ENCODE measurements at places on chromosomes 1 and 21. TPM values are rescaled to one million over a fixed set of nuclear protein-coding genes. Genes with fewer than 3 reads are reported as not detected.

DNA sequence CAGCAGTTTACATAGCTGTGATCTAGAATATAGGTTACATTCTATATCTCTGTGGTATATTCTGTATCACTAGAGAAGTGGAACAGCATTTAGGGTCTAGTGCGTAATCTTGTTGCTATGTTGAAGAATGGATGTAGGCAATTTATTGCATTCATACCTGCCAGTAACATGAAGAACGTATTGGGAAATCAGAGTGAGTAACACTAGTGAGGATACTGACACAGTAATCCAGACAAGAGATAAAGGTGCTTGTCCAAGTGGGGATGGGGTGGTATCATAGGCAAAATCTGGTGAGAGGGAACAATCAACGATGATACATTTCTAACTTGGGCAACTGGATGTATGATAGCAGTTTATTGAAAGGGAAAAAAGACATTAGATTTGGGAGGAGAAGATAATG is 9.8 kb downstream of the PPP2R5A start:
- no peak for DNase-seq

The CD101 gene
- 1.7 TPM for total RNA-seq

The LRRN2 gene
- 2.3 TPM for total RNA-seq

- DNase-seq, result no peak
These were observed 376.5 kb upstream of the DAB1 start for GRCh38 chr1:57800376-57800775.

DNA sequence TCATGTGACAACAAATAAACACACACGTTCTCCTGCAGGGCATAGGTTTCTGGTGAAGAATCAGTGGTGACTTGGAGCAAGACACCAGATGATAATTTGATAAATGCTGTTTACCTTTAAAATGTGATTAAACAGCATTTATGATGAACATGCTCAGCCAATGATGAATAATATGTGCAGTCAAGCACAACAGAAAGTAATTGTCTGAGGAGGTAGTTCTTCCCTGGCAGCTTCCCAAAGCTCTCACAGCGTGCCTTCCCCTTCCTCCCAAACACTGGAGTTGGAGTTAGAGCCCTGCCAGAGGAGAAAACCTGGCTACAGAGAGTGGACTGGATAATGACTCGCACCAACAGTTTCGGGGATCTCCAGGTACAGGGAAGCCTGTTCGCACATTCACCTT is 463.5 kb downstream of the SMYD3 start:
- no peak for DNase-seq

The FCRLA gene
- total RNA-seq, result not detected

GRCh38 chr1:237736372-237737029 is 154.2 kb downstream of the ZP4 start:
- peak; percentile 61 for DNase-seq

The SLFNL1 gene
- total RNA-seq, result 0.73 TPM

DNA sequence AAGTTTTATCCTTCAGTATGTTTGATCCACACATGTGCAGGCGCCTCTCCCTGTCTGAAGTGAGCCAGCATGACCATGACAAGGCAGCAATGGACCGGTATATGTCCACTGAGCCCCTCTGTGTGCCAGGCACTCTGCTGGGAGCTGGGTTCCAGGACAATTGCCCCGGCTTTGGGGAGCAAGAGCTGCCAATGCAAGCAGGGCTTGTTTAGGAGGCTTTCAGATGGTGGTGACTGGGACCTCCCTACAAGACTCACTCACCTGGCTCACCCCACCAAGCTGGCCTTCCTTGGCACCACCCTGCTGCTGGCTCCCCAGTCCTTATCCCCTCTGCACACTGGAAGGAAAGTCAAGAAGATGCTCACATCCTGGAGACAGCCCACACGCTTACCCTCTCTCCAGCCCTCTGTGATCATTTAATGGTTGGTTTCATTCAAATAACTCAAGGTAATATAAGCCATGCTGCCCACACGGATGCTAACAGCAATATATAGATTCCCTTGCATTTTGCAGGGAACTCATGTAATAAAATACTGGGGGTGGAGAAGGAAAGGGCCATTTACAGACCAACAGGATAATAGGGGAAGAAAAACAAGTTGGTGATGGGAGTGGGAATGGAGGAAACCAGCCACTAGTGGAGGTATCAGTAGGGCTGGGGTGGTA is 23.6 kb downstream of the KCND3 start:
- DNase-seq, result no peak

GRCh38 chr1:34398241-34398915 is 221.7 kb downstream of the C1orf94 start:
- no peak for DNase-seq

GRCh38 chr21:26798856-26799751 is 46.1 kb downstream of the ADAMTS1 start:
- peak; percentile 63 for DNase-seq

The ACADM gene
- 56.9 TPM for total RNA-seq

DNA sequence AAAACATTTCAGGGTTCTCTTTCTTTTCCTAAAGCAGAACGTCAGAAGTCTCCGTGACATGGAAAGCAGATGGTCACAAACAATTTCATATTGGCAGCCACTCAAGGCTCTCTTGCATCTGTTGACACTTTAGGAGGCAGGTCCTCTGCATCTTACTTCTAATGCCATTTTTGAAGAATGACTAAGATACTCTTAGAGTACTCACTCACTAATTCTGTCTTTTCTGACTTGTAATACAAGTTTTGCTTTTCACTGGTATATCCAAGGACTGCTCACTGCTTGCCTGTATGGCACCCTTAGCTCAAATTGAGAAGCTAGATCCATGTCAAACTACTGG is 68.3 kb downstream of the PRRX1 start:
- DNase-seq, result no peak

GRCh38 chr1:25562101-25562927 is 18.9 kb downstream of the LDLRAP1 start:
- DNase-seq, result peak; percentile 88

DNA sequence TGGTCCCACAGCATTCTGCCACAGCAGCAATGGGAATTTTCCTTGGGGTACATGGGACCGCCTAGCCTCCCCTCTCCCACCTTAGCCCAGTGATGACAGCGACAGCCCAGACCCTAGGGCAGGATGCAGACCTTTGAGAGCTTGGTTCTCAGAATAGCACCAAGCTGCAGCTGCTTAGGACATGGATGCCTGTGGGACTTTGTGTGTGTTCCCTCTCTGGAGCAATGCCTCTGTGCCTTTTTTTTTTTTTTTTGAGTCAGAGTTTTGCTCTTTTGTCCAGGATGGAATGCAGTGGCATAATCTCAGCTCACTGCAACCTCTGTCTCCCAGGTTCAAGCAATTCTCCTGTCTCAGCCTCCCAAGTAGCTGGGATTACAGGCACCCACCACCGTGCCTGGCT is 44.2 kb upstream of the AK4 start:
- no peak for DNase-seq

The NBPF4 gene
- not detected for total RNA-seq

GRCh38 chr1:27489501-27489972 is 430 bp downstream of the WASF2 start:
- no peak for DNase-seq

GRCh38 chr1:93614541-93614940 is 67.1 kb downstream of the BCAR3 start:
- peak; percentile 55 for DNase-seq

The ZNF593OS gene
- not detected for total RNA-seq

DNA sequence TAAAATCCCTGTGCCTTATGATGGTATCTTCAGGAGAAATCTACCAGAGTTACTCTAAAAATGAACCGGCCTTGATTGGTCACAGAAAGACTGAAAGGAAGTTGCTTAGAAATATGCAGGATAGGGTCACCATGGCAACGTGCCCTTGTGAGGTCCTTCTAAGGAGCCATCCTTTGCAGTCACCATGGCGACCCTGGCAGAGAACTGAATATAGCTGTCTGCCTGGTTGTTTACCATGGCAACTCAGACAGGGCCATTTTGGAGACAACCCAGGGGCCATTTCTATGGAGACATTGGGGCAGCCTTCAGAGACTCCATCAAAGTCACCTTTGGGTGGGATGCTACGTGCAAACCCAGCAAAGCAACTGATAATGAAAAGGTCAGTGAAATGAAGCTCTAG is 43.0 kb downstream of the SNX7 start:
- no peak for DNase-seq

The ADIPOR1 gene
- 46.1 TPM for total RNA-seq

GRCh38 chr1:205044741-205045140 is 1.7 kb downstream of the CNTN2 start:
- no peak for DNase-seq

- peak; percentile 87 for DNase-seq
These were observed at the start of gene PLPP3 for GRCh38 chr1:56578963-56579875. TSS of gene PLPP3 (minus strand) at chr1:56579563. CDS start at chr1:56579016, 547 bp downstream.

The NAV1 gene
- total RNA-seq, result 18.0 TPM

- DNase-seq, result no peak
These were observed 36.6 kb downstream of the GATAD2B start for GRCh38 chr1:153886127-153886526.

DNA sequence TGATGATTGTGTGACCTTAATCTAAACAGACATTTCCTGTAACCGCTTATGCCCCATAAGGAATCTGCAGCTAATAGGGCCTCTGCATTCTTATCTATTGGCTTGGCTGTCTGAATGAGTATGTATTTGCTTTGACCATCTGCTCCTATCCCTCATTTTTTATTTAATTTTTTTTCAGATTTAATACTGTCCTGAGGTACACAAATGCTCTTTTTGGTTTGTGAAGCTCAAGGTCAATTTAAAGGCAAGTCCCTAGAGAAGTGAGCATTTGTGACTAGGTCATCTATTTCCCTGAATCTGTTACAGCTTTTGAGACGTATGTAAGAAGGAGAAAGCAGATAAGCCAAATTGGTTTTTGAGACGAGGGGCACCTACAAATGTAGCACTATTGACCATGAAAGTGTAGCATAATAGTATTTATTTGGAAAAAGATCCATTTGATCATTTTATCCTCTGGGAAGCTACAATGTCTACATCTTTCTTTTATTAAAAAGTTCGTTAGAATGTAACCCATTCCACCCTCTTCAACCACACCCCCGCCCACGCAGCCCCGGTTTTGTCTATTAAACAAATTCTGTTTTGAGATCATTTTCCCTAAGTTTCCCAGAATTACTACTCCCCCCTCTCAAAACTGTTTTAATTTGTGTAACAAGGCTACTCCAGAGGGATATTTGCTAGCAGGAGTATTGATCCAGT is 69.2 kb upstream of the HSPA13 start:
- DNase-seq, result peak; percentile 3

GRCh38 chr1:37151789-37152188 is 117.5 kb upstream of the GRIK3 start:
- no peak for DNase-seq

DNA sequence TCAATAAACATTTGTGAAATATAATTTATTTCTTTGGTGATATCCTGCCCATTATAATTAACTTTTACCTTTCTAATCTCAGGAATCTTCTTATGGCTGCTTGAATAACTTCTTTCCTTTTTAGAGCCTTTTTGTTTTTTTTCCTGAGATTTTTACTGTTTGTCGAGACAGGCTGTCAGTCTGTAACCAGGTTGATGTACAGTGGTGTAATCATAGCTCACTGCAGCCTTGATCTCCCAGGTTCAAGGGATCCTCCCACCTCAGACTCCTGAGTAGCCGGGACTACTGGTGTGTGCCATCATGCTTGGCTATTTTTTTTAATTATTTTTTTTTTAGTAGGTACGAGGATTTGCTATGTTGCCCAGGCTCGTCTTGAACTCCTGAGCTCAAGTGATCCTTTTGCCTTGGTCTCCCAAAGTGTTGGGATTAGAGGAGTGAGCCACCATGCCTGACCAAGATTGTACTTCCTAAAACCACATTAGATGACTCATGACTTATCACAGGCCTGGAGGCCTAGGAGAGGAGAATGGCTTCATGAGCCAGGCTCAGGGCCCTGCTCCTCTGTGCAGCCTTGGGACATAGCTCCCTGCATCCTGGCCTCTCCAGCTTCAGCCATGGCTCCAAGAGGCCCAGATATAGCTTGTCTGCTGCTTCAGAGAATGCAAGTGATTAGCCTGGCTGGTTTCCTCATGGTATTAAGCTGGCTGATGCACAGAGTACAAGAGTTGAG is 48.6 kb downstream of the CTH start:
- DNase-seq, result no peak

Measured in stomach (tissue), 19 donors.